Peyer's patch (tissue), 4 donors: ENCODE measurements at places on chromosomes 16 and 17. TPM values are rescaled to one million over a fixed set of nuclear protein-coding genes. Genes with fewer than 3 reads are reported as not detected.
A peak's percentile ranks its signal among the peaks of the same experiment; 100 is the strongest.

DNA sequence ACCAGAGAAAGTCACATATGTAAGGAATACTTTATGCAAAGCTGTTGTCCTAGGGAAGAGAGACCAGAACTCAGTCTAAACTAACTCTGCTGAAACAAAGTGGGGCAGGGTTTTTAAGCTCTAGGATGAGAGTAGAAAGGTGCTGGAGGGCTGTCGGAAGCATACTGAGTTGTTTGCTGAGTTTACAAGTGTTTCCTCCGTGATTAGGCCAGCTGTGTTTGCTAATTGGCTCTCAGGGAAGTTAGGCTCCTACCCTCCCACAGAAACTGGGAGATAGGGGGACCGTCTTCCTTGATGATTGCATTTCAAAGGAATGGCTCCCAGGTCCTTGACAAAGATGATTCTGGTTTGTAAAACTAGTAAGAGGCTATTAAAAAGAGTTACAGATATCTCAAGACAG is 24.4 kb upstream of the CRYM start:
- H3K4me1 ChIP-seq, result peaks cover 10% of the 10 kb centered on the region
- peak overlapping the region; percentile 86 for H3K27ac ChIP-seq
- H3K27me3 ChIP-seq, result no peaks in the 10 kb centered on the region
- H3K4me3 ChIP-seq, result peak overlapping the region; percentile 82
- DNase-seq, result no peak

GRCh38 chr16:64455275-64455674 is 666.6 kb downstream of the CDH11 start:
- H3K4me3 ChIP-seq, result no peak overlapping the region
- H3K4me1 ChIP-seq, result no peaks in the 10 kb centered on the region
- H3K36me3 ChIP-seq, result no peaks in the 10 kb centered on the region
- DNase-seq, result no peak

DNA sequence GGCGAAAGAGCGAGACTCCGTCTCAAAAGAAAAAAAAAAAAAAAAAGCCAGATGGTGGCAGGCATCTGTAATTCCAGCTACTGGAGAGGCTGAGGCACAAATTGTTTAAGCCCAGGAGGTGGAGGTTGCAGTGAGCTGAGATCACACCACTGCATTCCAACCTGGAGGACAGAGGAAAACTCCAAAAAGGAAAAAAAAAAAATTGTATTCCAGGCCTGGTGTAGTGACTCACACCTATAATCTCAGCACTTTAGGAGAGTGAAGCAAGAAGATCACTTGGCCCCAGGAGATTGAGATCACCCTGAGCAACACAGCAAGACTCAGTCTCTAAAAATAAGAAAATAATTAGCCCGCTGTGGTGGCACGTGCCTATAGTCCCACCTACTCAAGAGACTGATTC is 20.1 kb downstream of the HBQ1 start:
- H3K27me3 ChIP-seq, result no peaks in the 10 kb centered on the region
- H3K4me1 ChIP-seq, result no peaks in the 10 kb centered on the region
- no peak for DNase-seq
- H3K36me3 ChIP-seq, result peaks cover 90% of the 10 kb centered on the region
- no peak overlapping the region for H3K4me3 ChIP-seq
- no peak overlapping the region for H3K27ac ChIP-seq

The FBXO39 gene
- total RNA-seq, result not detected

DNA sequence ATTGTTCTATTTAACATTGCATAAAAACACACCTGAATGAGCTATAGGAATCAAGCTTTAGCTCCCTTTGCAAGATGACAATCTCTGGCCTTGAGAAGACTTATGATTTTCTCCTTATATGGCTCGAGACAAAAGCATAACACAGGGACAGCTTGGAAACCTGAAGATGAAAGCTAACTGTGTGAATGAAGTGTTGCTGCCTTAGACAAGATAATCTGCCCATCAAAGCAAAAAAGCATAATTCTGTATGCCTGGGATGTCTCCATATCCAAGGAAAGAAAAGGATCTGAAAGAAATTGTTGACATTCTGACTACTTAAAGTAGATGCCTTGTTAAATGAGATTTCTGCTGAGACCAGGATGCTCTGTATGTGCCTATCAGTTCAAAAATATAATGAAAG is 526.7 kb upstream of the TOM1L1 start:
- H3K36me3 ChIP-seq, result no peaks in the 10 kb centered on the region
- H3K27ac ChIP-seq, result no peak overlapping the region
- no peaks in the 10 kb centered on the region for H3K4me1 ChIP-seq
- DNase-seq, result no peak

- H3K36me3 ChIP-seq, result no peaks in the 10 kb centered on the region
- no peak overlapping the region for H3K27ac ChIP-seq
- no peak overlapping the region for H3K4me3 ChIP-seq
- DNase-seq, result no peak
- no peaks in the 10 kb centered on the region for H3K27me3 ChIP-seq
These were observed 13.1 kb downstream of the CTU2 start for GRCh38 chr16:88719267-88719932.

The C16orf78 gene
- total RNA-seq, result not detected

The SOX8 gene
- 3.3 TPM for total RNA-seq

GRCh38 chr16:6189216-6189615 is 1091.6 kb upstream of the EEF2KMT start:
- no peak overlapping the region for H3K27ac ChIP-seq
- no peak overlapping the region for H3K4me3 ChIP-seq
- H3K27me3 ChIP-seq, result no peaks in the 10 kb centered on the region

The PYY gene
- total RNA-seq, result 7.5 TPM

DNA sequence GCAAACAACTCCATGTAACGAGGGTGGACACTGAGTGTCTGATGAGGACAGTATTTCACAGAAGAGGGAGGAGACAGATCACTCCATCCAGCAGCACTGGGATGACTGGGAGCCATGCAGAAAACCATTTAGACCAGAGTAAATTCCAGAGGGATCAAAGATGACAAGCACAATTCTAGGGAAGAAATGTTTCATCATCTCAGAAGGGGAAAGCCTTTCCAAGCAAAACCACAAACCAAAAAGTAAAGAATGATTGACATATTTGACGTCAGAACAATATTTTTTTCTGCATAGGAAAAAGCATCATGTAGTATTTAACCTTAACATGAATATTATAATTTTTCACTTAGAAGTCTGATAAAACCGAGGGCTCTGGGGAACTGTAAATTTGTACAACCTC is 4.8 kb downstream of the DNASE1 start:
- H3K36me3 ChIP-seq, result peaks cover 82% of the 10 kb centered on the region
- no peaks in the 10 kb centered on the region for H3K27me3 ChIP-seq
- H3K4me3 ChIP-seq, result no peak overlapping the region
- H3K4me1 ChIP-seq, result no peaks in the 10 kb centered on the region

GRCh38 chr16:24645739-24646645 is 83.5 kb upstream of the TNRC6A start:
- H3K27me3 ChIP-seq, result no peaks in the 10 kb centered on the region
- peak overlapping the region; percentile 34 for H3K27ac ChIP-seq
- H3K4me3 ChIP-seq, result no peak overlapping the region
- no peak for DNase-seq

- H3K36me3 ChIP-seq, result no peaks in the 10 kb centered on the region
- no peaks in the 10 kb centered on the region for H3K27me3 ChIP-seq
- H3K27ac ChIP-seq, result no peak overlapping the region
- H3K4me1 ChIP-seq, result peaks cover 16% of the 10 kb centered on the region
- no peak for DNase-seq
- no peak overlapping the region for H3K4me3 ChIP-seq
These were observed 118.3 kb downstream of the ANKRD11 start for GRCh38 chr16:89371968-89372634.

The ZNF267 gene
- 11.7 TPM for total RNA-seq

- no peak overlapping the region for H3K4me3 ChIP-seq
- H3K36me3 ChIP-seq, result no peaks in the 10 kb centered on the region
- no peak overlapping the region for H3K27ac ChIP-seq
- H3K27me3 ChIP-seq, result no peaks in the 10 kb centered on the region
These were observed 66.8 kb downstream of the SRCIN1 start for GRCh38 chr17:38538906-38539305.

The AGRP gene
- not detected for total RNA-seq

- no peaks in the 10 kb centered on the region for H3K4me1 ChIP-seq
- H3K4me3 ChIP-seq, result no peak overlapping the region
- H3K27me3 ChIP-seq, result no peaks in the 10 kb centered on the region
- H3K27ac ChIP-seq, result no peak overlapping the region
- DNase-seq, result no peak
These were observed 7.8 kb downstream of the HOXB1 start for GRCh38 chr17:48523010-48523409.

DNA sequence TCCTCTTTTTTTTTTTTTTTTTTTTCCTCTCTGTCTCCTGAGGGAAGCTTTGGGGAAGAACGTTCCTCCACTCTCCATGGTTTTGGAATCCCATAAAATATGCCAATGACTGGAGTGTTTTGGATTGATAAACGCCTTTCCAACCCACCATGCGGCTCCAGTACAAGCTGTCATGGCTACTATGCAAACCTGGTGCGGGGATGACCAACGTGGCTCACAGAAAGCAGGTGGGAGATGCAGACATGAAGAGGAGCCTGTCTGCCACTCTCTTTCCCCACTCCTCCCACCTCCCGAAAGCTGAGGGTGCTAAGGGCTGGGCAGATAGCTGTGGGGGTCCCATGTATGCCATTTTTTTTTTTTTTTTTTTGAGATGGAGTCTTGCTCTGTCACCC is 69.9 kb upstream of the SEC14L1 start:
- no peak overlapping the region for H3K4me3 ChIP-seq
- no peak for DNase-seq

The KRTAP1-1 gene
- not detected for total RNA-seq

DNA sequence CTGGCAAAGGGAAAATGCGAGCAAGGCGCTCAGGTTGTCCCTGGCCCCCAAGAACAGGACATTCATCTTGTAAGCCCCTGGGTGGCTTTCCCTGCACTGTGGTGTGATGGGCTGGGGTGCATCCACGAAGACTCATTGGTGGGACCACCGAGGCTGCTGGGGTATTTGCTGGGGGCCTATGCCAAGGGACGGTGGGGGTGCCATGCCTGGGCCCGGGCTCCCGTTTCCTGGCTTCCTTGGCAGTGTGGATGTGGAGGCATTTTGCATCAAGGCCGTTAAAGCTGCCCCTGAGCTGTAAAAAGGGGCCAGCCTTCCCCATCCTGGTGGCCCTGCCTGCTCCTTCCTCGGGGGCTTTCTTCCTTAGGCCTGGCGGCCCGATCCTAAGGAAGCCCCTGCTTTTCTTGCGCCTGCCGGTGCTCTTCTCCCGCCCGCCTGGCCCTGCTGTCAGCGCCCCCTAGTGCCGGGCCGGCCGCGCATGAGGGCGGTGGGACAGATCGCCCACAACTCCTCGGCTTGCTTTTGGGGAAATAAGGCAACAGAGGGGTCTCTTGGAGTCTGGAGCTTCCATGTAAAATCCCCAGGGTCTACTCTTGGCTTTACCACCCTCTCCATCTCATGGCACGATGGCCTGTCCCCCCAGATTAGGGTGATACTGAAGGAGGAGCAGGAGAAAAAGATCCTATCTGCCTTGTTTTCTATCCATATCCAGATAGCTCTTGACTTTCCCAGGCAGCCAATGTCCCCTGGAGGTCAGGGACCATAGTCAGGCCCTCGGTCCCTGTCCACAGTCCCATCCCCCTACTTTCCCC is 9.8 kb upstream of the TBX2 start:
- H3K27ac ChIP-seq, result no peak overlapping the region
- DNase-seq, result peak; percentile 61
- no peak overlapping the region for H3K4me3 ChIP-seq
- H3K27me3 ChIP-seq, result no peaks in the 10 kb centered on the region
- H3K4me1 ChIP-seq, result peaks cover 7% of the 10 kb centered on the region
- H3K36me3 ChIP-seq, result no peaks in the 10 kb centered on the region

The RAB26 gene
- total RNA-seq, result 17.9 TPM
